ENCODE measurements at places on chromosomes 3 and 15.

GRCh38 chr15:85097250-85097649 is 115.6 kb downstream of the PDE8A start:
- DNase-seq, result no peak

DNA sequence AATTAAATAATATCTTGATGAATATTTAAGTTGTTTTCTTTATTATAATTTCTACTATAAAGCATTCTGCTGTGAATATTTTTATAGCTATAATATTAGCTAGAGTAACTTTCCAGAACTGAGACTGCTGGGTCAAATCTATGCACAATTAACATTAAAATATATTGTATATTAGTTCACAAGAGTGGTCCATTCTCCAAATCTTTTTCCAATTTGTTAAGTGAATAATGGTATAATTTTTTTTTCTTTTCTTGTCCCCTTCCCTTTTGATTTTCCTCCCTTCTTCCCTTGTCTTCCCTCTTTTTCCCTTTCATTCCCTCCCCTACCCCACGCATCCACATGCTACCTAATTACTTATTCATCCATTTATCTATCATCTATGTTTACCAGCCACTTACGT is 977.5 kb downstream of the TUSC7 start:
- DNase-seq, result no peak

DNA sequence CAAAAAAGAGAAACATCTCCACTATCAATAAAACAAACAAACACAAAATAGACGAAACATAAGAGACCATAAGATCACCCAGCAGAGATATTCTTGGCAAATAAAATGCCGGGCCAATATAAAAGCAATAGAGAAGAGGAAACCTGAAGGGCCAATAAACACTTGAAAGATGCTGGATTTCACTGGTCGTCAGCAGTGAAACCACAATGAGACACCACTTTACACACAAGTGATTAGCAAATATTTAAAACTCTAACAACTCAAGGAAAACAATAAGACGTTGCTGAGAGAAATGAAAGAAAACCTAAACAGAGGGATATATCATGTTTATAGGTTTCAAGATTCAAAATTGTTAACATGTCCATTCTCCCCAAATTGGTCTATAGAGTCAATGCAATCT is 148.5 kb downstream of the WDR76 start:
- no peak for DNase-seq

DNA sequence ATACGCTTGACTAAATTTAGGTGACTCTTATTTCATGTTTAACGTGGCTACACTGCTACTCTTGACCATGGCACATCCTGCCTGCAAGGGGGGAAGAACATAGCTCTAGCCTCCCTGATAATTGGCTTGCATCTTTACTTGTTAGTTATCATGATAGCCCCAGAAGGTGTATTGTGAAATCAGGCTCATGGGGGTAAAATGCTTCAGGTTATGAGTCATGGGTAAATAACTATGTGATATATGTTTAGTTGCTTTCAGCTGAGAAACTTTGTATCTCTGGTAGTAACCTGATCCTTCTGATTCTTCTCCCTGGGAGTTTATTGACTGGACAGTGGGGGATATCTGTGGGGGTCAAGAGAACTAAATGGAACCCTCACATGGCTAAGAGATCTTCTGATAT is 660.8 kb upstream of the UBE2E2 start:
- DNase-seq, result no peak

DNA sequence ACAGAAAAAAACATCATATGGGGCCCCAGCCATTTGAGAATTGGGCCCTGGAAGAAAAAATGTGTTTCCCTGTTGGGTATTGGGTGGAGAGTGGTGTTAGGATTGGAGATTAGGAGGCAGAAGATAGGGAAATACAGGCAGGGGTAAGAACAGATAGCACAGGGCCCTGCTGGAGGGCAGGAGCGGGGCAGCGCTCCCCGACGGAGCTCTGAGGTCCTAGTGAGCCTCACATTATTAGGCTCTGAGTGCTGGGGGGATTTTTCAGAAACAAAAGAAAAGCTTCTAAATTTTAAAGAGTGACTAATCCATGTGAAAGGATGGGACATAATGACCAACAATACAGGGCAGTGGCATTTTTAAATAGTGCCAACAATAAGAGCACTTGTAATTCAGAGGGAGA is 241.2 kb downstream of the SOX2 start:
- no peak for DNase-seq

Data from AML-193 (cell line).